CD14-positive monocyte (primary cell): ENCODE measurements at places on chromosomes 16 and 17. TPM values are rescaled to one million over a fixed set of nuclear protein-coding genes. Genes with fewer than 3 reads are reported as not detected.

GRCh38 chr17:64309021-64309420 lies 46.0 kb upstream of the TEX2 start:
- no peaks in the 10 kb centered on the region for H3K4me1 ChIP-seq
- H3K4me3 ChIP-seq, result no peak overlapping the region
- no peak overlapping the region for H3K27ac ChIP-seq
- no peak for DNase-seq
- H3K27me3 ChIP-seq, result no peaks in the 10 kb centered on the region

Gene CD300H
- polyA plus RNA-seq, result 148 TPM

GRCh38 chr17:81444610-81445339 lies 49.5 kb downstream of the BAHCC1 start:
- no peak for DNase-seq
- no peak overlapping the region for H3K27ac ChIP-seq
- no peaks in the 10 kb centered on the region for H3K4me1 ChIP-seq
- peaks cover 6% of the 10 kb centered on the region for H3K36me3 ChIP-seq

Gene KRTAP2-3
- polyA plus RNA-seq, result not detected

Gene TP53TG3B
- polyA plus RNA-seq, result not detected

- H3K4me3 ChIP-seq, result no peak overlapping the region
- peaks cover 16% of the 10 kb centered on the region for H3K27me3 ChIP-seq
- DNase-seq, result no peak
- no peaks in the 10 kb centered on the region for H3K36me3 ChIP-seq
- no peak overlapping the region for H3K27ac ChIP-seq
- no peaks in the 10 kb centered on the region for H3K4me1 ChIP-seq
Observed at GRCh38 chr17:41740506-41740905, 6.1 kb upstream of the HAP1 start.

Gene SLC5A11
- 0.37 and 0.60 TPM in 2 replicates for polyA plus RNA-seq

Gene DNAH3
- polyA plus RNA-seq, result not detected

Gene NEURL4
- 0.44 TPM for polyA plus RNA-seq

Gene HID1
- not detected for polyA plus RNA-seq

DNA sequence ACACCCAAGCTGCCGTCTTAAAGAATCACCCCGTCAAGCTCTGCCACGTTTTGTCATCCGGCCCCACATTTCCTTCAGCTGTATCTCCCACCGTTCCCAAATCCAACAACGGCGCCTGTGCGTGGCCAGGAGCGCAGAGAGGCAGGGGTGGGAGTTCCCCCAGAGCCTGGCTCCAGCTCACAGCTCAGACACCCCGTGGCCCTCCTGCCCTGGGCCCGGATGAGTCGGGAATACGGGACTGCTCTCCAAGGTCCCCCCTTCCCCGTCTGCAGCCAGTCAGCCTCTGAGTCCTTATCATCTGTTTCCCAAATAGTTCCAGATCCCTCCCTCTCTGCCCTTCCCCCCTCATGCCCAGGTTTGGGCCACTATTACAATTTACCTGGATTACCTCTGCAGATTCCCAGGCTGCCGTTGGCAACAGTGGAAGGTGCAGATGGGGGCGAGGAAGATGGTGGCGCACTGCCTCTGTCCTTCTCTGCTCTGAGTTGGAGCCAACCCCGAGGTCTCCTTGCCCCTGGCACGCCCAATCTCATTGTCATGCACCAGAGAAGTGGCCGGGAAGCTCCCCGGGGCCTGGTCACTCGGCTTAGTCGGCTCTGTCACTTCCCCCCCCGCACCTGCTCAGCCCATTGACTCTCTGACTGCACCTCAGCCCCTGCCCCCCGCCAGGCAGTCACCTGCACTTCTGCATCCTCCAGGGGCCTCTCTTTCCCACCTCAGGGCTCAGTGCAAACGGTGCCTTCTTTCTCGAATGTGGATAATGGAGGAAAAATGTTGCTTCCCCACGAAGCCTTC lies 18.3 kb upstream of the RPTOR start:
- no peak for DNase-seq
- H3K27ac ChIP-seq, result no peak overlapping the region
- no peak overlapping the region for H3K4me3 ChIP-seq
- H3K27me3 ChIP-seq, result no peaks in the 10 kb centered on the region

Gene SNX20
- 51.6 and 52.0 TPM in 2 replicates for polyA plus RNA-seq
